ENCODE measurements at places on chromosomes 1 and 21.

- no peak for DNase-seq
Measured at GRCh38 chr1:16125483-16125882, 30.4 kb downstream of the EPHA2 start.

DNA sequence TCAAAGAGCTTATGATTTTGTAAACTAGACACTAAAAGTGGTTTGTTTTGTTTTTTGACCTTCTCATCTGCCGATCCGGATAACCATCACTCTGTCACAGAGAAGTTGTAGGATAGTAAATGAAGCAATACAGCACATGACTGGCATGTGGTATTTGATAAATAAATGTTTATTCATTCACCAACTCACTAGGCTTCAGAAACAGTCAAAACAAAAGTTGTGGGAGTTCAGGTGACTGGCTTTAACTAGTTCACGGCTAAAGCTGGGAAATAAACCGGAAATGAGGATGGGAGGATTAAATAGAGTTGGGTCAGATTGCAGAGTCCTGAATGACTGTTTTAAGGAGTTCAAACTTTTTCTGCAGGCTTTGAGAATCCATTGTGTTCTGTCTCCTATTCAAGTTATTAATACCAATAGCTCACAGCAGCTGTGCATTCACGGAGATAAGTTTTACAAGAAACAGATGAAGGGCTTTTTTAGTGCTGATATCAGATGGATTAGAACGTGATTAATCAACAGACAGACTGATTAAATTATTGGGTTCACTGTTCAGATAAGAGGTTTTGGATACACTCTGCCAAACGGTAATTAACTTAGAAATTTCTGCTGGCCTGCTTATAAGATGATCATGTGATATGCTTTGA lies 463.3 kb downstream of the DPYD start:
- DNase-seq, result no peak

DNA sequence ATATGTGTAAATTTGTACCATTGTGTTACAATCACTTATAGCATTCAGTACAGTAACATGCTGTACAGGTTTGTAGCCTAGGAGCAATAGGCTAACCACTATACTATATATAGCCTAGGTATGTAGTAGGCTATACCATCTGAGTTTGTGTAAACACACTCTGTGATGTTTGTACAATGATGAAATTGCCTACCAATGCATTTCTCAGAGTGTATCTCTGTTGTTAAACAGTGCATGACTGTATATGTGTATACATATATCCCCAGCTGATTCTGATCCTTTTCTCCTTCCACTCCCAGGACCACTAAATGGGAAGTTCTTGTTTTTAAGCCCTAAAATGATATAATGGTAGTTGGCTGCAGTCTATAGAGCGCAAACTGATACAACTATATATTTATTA lies 7.8 kb downstream of the GNPAT start:
- DNase-seq, result no peak

DNA sequence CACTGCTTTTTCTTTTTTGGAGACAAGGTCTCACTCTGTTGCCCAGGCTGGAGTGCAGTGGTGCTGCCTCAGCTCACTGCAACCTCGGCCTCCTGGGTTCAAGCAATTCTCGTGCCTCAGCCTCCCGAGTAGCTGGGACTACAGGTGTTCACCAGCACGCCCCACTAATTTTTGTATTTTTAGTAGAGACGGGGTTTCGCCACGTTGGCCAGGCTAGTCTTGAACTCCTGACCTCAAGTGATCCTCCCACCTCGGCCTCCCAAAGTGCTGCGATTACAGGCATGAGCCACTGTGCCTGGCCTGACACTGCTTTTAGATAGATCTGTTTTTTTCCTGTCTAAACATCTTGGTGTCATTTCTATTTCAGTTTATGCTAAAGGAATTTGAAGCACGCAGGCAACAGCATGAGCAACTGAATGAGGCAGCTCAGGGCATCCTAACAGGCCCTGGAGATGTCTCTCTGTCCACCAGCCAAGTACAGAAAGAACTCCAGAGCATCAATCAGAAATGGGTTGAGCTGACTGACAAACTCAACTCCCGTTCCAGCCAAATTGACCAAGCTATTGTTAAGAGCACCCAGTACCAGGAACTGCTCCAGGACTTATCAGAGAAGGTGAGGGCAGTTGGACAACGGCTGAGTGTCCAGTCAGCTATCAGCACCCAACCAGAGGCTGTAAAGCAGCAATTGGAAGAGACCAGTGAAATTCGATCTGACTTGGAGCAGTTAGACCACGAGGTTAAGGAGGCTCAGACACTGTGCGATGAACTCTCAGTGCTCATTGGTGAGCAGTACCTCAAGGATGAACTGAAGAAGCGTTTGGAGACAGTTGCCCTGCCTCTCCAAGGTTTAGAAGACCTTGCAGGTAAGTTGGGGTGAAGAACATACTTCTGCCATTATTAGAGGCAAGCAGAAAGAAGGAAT lies 106.1 kb upstream of the BMP8A start:
- DNase-seq, result no peak

- DNase-seq, result peak; percentile 9
Measured at GRCh38 chr1:48870596-48870995, 93.9 kb upstream of the BEND5 start.

GRCh38 chr1:12344596-12345349 lies 114.9 kb downstream of the VPS13D start:
- DNase-seq, result peak; percentile 34

GRCh38 chr1:97999320-97999719 lies 78.5 kb upstream of the DPYD start:
- DNase-seq, result no peak

DNA sequence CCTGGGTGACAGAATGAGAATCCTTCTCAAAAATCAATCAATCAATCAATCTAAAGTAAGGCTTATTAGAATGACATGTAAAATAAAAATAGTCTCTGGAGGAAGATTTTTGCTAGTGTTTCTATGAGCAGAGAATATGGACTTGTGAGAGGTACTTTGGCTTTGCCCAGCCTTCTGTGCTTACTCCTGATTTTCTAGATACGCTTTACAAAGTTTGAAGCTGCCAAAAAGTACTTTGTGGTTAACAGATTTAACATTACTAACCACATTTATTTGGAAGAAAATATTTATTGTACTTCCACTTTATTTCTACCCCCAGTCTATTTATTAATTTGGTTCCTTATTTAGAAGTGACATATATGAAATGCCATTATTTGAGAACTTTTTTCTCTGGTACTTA lies 41.0 kb downstream of the CEP350 start:
- DNase-seq, result no peak

- DNase-seq, result no peak
Measured at GRCh38 chr1:208531003-208531750, 287.0 kb upstream of the PLXNA2 start.

GRCh38 chr1:200720199-200720598 lies 18.5 kb upstream of the CAMSAP2 start:
- DNase-seq, result no peak

GRCh38 chr1:226052061-226052460 lies 10.5 kb upstream of the H3-3A start:
- DNase-seq, result no peak

- DNase-seq, result no peak
Measured at GRCh38 chr1:92029241-92029922, 403 bp upstream of the EPHX4 start.

GRCh38 chr1:159687511-159687910 lies 26.9 kb downstream of the CRP start:
- no peak for DNase-seq

GRCh38 chr1:152252157-152252556 lies 28.2 kb upstream of the HRNR start:
- no peak for DNase-seq

- DNase-seq, result no peak
Measured at GRCh38 chr1:193634470-193634869, 448.1 kb upstream of the B3GALT2 start.

DNA sequence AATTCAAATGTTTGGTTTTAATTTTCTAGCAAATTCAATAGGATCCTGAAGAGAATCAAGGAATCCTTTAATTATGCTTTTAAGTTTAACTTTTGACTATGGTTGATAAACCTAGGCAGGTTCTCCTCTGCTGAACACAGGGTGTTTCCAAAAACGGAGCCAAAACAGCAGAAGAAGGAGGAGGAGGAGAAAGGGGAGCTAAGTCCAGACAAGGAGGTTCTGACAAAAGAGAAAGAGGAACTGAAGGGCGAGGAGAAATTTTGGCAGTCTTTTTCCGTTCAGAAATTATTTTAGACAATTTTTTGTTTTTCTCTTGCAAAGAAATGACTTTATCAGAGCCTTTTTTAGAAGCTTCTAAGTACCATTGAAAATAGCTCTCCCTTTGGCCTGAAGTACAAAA lies 33.2 kb upstream of the FNBP1L start:
- no peak for DNase-seq

- no peak for DNase-seq
Measured at GRCh38 chr1:113683384-113684152, 75.7 kb downstream of the PHTF1 start.

DNA sequence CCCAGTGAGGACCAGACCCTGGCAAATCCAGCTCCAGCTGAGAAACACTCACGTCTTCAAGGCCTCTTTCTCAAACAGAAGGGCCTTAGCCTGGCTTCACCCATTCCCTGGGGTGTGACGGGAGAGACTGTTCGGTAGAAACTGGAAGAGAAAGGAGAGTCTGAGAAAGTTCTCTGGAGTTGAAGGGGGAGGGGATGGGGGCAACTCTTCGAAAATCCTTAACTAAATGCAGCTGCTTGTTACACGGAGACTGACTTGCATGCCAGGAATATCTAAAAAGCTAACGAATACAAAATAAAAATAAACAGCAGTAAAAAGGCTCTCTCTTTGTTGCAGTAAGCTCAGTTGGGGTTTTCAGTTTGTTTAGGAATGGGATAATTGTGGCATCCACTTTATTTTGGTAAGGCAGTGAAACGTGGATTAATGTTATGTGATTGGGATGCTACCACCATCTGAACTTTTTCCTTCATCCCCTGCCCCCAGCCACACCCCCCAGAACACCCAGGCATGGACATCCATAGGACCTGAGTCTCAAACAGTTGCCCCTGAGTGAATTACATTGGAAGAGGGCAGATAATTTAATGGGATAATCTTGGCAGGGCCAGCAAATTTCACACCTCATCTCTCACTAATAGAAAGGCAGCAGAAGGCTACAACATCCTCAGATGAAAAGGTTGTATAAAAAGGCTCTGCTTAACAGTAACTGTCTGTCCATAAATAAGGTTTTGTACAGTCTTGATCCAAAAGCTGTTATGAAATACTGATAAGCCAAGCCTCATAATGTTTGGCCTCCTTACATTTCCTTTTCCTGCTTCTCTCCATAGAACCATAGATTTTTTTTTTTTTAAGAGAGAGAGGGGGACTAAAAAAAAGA lies 5.8 kb downstream of the ROR1 start:
- no peak for DNase-seq

DNA sequence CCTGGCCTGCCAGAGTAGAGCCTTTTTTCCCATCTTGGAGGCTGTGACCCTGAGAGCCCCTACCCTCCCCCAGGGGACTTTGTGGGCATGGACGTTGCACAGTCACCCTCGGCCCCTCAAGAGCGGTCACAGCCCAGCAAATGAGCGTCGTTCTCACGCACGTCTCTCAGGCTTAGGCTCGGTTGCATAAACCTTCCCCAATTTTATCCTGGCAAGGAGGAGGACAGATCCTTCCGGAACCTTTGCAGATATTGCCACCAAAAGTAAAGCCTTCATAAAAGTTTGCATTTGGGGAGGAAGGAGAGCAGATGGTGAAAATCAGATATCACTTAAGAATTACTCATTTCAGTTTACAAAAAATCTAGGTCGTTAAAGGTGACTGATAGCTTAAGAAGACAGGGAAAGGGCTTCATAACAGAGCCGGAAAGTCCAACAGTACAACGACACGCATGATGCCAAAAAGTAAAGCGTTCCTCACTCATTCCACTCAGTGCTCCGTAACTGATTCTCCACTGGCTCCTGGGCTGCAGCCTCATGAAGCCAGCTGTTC lies 29.3 kb downstream of the PDE9A start:
- no peak for DNase-seq

- DNase-seq, result no peak
Measured at GRCh38 chr1:42734201-42735035, 5.6 kb downstream of the CLDN19 start.

DNA sequence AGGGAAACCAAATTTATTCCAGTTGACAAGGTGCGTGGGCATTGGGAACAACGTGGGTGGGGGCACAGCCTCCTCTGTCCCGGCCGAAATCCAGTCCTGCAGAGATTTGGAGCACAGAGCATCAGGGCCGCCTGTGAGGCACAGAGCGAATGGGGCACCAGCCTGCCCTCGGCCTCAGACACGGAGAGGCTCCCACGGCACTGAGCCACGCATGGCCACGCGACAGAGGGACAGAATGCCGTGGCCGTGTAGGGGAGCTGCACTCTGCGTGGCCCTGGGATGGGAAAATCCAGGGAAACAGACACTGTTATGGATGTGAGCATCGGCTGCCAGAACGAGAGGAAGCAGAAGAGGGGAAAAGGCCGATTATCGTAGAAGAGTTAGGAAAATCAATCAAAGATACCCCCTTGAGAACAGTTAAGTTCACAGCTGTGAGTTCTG lies 13.5 kb upstream of the C1orf159 start:
- DNase-seq, result no peak

GRCh38 chr1:12343823-12344487 lies 114.1 kb downstream of the VPS13D start:
- peak; percentile 54 for DNase-seq

DNA sequence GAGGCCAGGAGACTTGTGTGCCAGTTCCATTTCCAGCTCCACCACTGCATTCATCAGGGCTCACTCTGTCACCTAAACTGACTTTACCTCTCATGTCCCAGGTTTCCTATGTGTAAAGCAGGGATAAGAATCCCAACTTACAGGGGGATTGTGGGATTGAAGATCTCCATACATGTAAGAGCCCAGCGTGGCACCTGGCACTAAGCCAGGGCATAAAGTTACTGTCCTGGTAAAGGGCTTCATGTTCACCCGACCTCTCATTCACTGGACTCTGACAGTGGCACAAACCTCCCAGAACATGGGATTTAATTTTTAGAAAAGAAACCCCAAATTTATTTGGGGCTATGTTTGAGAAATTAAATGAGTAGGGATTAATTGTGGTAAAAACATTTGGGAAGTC lies 8.9 kb upstream of the IGFN1 start:
- DNase-seq, result no peak

GRCh38 chr1:31501505-31501904 lies 74.8 kb upstream of the TINAGL1 start:
- DNase-seq, result no peak

DNA sequence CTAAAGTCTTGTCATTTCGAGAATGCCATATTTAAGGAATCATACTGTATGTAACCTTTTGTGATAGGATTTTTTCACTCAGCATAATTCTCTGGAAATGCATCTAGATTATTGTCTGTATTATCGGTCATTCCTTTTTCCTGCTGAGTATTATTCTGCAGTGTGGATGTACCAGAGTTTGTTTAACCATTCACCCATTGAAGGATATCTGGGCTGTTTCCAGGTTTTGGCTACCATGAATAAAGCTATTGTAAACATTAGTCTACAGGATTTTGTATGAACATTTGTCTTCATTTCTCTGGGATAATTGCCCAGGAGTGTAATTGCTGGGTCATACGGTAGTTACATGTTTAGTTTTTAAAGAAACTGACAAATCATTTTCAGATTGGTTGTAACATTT lies 61.8 kb downstream of the ATP1A1 start:
- no peak for DNase-seq

- DNase-seq, result no peak
Measured at GRCh38 chr1:55981010-55981650, 598.2 kb downstream of the PLPP3 start.

Measured in activated CD4-positive, alpha-beta T cell treated with anti-CD3 and anti-CD28 coated beads, Interleukin-2, Interleukin-6, amounts not matched to agents 100 ng/mL and 50 ng/mL, durations not matched to agents 16 hours and 8 hours (primary cell).